Placental pericyte (primary cell): ENCODE measurements at places on chromosomes 2 and 18. TPM values are rescaled to one million over a fixed set of nuclear protein-coding genes. Genes with fewer than 3 reads are reported as not detected.

PNPT1 gene
- 13.1 and 27.8 TPM in 2 replicates for total RNA-seq

IL36B gene
- total RNA-seq = 0.14 TPM in 1 of 2 replicates, not detected in the other

CRACDL gene
- total RNA-seq = not detected in 2 replicates

FLACC1 gene
- total RNA-seq = 0.44 and 1.4 TPM in 2 replicates

C2orf15 gene
- not detected in 2 replicates for total RNA-seq

SULT1C3 gene
- total RNA-seq = not detected in 2 replicates

SERPINB13 gene
- not detected in 2 replicates for total RNA-seq

ITPRIPL1 gene
- 0.22 and 1.7 TPM in 2 replicates for total RNA-seq

MRPS9 gene
- total RNA-seq = 16.0 and 16.6 TPM in 2 replicates

NPHP1 gene
- 2.4 and 3.3 TPM in 2 replicates for total RNA-seq

CDH2 gene
- total RNA-seq = 121 and 355 TPM in 2 replicates

TGFBRAP1 gene
- total RNA-seq = 21.2 and 42.5 TPM in 2 replicates

DCC gene
- under 0.01 TPM in 1 of 2 replicates, not detected in the other for total RNA-seq

PDE6D gene
- total RNA-seq = 9.0 and 16.8 TPM in 2 replicates

G6PC2 gene
- total RNA-seq = not detected in 2 replicates

GMPPA gene
- total RNA-seq = 70.0 and 100 TPM in 2 replicates

MARCHF4 gene
- 1.1 and 8.7 TPM in 2 replicates for total RNA-seq

PAIP2B gene
- total RNA-seq = under 0.01 TPM in 2 replicates

GALNT14 gene
- 0.14 TPM in 1 of 2 replicates, not detected in the other for total RNA-seq

CYRIA gene
- 0.22 and 0.43 TPM in 2 replicates for total RNA-seq

ANO7 gene
- total RNA-seq = 0.22 and 1.7 TPM in 2 replicates

ATRAID gene
- 143 and 170 TPM in 2 replicates for total RNA-seq

SNORC gene
- total RNA-seq = 2.0 and 2.2 TPM in 2 replicates

CPLX4 gene
- total RNA-seq = not detected in 2 replicates

RALB gene
- 44.4 and 67.4 TPM in 2 replicates for total RNA-seq

POTEI gene
- total RNA-seq = not detected in 2 replicates

TDRD15 gene
- not detected in 2 replicates for total RNA-seq

CD28 gene
- not detected in 2 replicates for total RNA-seq

CHMP1B gene
- 51.1 and 54.3 TPM in 2 replicates for total RNA-seq

KCNE4 gene
- total RNA-seq = 2.4 and 3.1 TPM in 2 replicates

CFC1B gene
- total RNA-seq = not detected in 2 replicates

TLX2 gene
- not detected in 2 replicates for total RNA-seq

CKAP2L gene
- total RNA-seq = 0.88 and 59.1 TPM in 2 replicates

GPR35 gene
- 0.14 and 0.44 TPM in 2 replicates for total RNA-seq

HOXD12 gene
- total RNA-seq = 0.22 TPM in 1 of 2 replicates, not detected in the other

GCG gene
- total RNA-seq = not detected in 2 replicates

PCARE gene
- not detected in 2 replicates for total RNA-seq

GALM gene
- total RNA-seq = 18.3 and 18.8 TPM in 2 replicates

C2orf78 gene
- total RNA-seq = not detected in 2 replicates

INPP4A gene
- total RNA-seq = 17.9 and 30.2 TPM in 2 replicates

NETO1 gene
- total RNA-seq = 0.72 TPM in 1 of 2 replicates, not detected in the other

RRM2 gene
- total RNA-seq = 2.0 and 136 TPM in 2 replicates

C2orf80 gene
- total RNA-seq = not detected in 2 replicates
